ENCODE measurements at places on chromosomes 7 and 10. TPM values are rescaled to one million over a fixed set of nuclear protein-coding genes. Genes with fewer than 3 reads are reported as not detected.

GRCh38 chr10:1049425-1049958 lies 573 bp upstream of the IDI1 start:
- H3K4me1 ChIP-seq = peaks cover 64% of the 10 kb centered on the region

DNA sequence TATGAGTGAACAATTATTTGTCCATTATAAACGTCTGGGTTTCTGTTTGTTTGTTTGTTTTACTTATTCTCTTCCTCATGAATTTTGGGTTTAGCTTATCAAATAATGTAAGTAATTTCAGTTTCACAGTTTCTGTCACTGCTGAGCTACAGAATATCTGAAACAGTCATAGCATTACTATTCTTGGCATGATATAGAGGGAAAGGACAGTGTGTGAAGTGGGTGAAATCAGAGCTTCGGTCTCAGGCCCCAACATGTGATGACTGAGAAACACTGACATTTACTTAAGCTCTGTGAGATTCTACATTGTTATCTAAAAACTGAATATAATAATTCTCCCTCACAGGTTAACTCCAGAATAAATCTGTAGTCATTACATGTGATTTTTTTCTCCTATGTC lies 8.8 kb upstream of the OR6V1 start:
- H3K27ac ChIP-seq = no peak overlapping the region
- no peak for DNase-seq
- peaks cover 12% of the 10 kb centered on the region for H3K27me3 ChIP-seq
- no peaks in the 10 kb centered on the region for H3K4me1 ChIP-seq
- no peak overlapping the region for H3K4me3 ChIP-seq

DNA sequence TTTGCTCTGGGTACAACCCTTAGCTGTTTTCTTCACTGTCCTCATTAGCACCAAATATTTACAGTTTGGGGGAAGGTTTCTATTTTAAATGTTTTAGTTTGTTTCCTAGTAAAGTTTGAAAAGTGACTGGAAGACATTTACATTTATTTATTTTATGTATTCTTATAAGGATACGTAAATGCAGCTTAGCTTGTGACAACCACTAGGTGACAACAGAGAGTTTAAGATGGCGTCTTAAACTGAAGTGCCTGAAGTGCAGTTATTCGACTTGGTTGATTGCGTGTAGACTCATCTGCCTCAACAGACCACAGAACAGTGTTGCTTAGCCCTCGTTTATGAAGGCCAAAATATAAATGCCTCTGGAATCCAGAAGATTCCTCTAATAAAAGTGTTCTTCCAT lies 378.2 kb upstream of the MYO3A start:
- no peaks in the 10 kb centered on the region for H3K4me1 ChIP-seq
- H3K27me3 ChIP-seq = no peaks in the 10 kb centered on the region
- no peak overlapping the region for H3K4me3 ChIP-seq
- no peak for DNase-seq
- no peak overlapping the region for H3K27ac ChIP-seq

GRCh38 chr7:30091491-30091912 lies 43.3 kb upstream of the MTURN start:
- no peaks in the 10 kb centered on the region for H3K4me1 ChIP-seq
- no peak overlapping the region for H3K4me3 ChIP-seq
- DNase-seq = no peak

The RTKN2 gene
- total RNA-seq = 5.1 TPM

- no peaks in the 10 kb centered on the region for H3K27me3 ChIP-seq
- H3K4me1 ChIP-seq = peaks cover 39% of the 10 kb centered on the region
- H3K4me3 ChIP-seq = peak overlapping the region; percentile 90
- DNase-seq = peak; percentile 71
- peak overlapping the region; percentile 95 for H3K27ac ChIP-seq
Measured at GRCh38 chr10:61899997-61900828, 1.3 kb upstream of the ARID5B start.

GRCh38 chr7:35983626-35984025 lies 169.4 kb upstream of the EEPD1 start:
- no peaks in the 10 kb centered on the region for H3K4me1 ChIP-seq
- peaks cover 1% of the 10 kb centered on the region for H3K27me3 ChIP-seq
- no peak overlapping the region for H3K4me3 ChIP-seq
- no peaks in the 10 kb centered on the region for H3K36me3 ChIP-seq

GRCh38 chr7:82234457-82235049 lies 209.0 kb downstream of the CACNA2D1 start:
- H3K4me3 ChIP-seq = no peak overlapping the region
- no peak for DNase-seq
- no peaks in the 10 kb centered on the region for H3K27me3 ChIP-seq
- no peaks in the 10 kb centered on the region for H3K36me3 ChIP-seq
- H3K4me1 ChIP-seq = no peaks in the 10 kb centered on the region

The PAX4 gene
- total RNA-seq = not detected

The KMT2C gene
- 36.6 TPM for total RNA-seq

DNA sequence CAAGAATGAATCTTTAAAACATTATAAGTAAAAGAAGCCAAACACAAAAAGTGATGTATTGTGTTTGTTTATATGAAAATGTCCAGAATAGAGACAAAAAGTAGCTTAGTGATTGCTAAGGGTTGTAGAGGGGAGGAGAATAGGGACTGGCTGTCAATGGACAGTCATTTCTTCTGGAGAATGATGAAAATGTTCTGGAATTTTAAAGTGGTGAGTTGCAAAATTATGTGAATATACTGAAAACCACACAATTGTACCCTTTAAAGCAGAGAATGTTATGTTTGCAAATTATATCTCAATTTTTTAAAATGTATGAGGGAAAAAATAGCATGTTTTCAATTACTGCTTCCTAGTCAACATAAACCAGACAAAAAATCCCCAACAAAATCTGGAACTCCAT lies 174.2 kb downstream of the KMT2E start:
- no peaks in the 10 kb centered on the region for H3K36me3 ChIP-seq
- no peak for DNase-seq
- no peak overlapping the region for H3K27ac ChIP-seq
- H3K27me3 ChIP-seq = no peaks in the 10 kb centered on the region
- H3K4me1 ChIP-seq = peaks cover 18% of the 10 kb centered on the region

The PON3 gene
- not detected for total RNA-seq

- H3K27ac ChIP-seq = no peak overlapping the region
- no peaks in the 10 kb centered on the region for H3K27me3 ChIP-seq
- H3K36me3 ChIP-seq = no peaks in the 10 kb centered on the region
- no peaks in the 10 kb centered on the region for H3K4me1 ChIP-seq
- DNase-seq = no peak
- no peak overlapping the region for H3K4me3 ChIP-seq
Measured at GRCh38 chr7:124702385-124702784, 63.2 kb downstream of the GPR37 start.

GRCh38 chr10:16909961-16910792 lies 93.0 kb upstream of the RSU1 start:
- no peaks in the 10 kb centered on the region for H3K27me3 ChIP-seq
- H3K36me3 ChIP-seq = peaks cover 7% of the 10 kb centered on the region
- H3K4me1 ChIP-seq = no peaks in the 10 kb centered on the region
- H3K27ac ChIP-seq = no peak overlapping the region
- no peak overlapping the region for H3K4me3 ChIP-seq

DNA sequence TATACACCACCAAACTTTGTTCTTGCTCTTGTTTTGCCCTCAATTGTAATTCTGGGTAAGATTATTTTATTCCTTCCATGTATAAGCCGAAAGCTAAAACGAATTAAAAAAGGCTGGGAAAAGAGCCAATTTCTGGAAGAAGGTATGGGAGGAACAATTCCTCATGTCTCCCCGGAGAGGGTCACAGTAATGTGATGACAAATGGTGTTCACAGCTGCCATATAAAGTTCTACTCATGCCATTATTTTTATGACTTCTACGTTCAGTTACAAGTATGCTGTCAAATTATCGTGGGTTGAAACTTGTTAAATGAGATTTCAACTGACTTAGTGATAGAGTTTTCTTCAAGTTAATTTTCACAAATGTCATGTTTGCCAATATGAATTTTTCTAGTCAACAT lies 12.5 kb upstream of the CFAP69 start:
- DNase-seq = no peak
- H3K36me3 ChIP-seq = no peaks in the 10 kb centered on the region
- peaks cover 9% of the 10 kb centered on the region for H3K27me3 ChIP-seq
- no peaks in the 10 kb centered on the region for H3K4me1 ChIP-seq
- no peak overlapping the region for H3K4me3 ChIP-seq

- DNase-seq = peak; percentile 7
- peaks cover 14% of the 10 kb centered on the region for H3K4me1 ChIP-seq
- no peaks in the 10 kb centered on the region for H3K27me3 ChIP-seq
- no peak overlapping the region for H3K4me3 ChIP-seq
- H3K36me3 ChIP-seq = peaks cover 16% of the 10 kb centered on the region
- H3K27ac ChIP-seq = no peak overlapping the region
Measured at GRCh38 chr7:2732959-2733584, 45.1 kb downstream of the AMZ1 start.

The GRIFIN gene
- not detected for total RNA-seq

DNA sequence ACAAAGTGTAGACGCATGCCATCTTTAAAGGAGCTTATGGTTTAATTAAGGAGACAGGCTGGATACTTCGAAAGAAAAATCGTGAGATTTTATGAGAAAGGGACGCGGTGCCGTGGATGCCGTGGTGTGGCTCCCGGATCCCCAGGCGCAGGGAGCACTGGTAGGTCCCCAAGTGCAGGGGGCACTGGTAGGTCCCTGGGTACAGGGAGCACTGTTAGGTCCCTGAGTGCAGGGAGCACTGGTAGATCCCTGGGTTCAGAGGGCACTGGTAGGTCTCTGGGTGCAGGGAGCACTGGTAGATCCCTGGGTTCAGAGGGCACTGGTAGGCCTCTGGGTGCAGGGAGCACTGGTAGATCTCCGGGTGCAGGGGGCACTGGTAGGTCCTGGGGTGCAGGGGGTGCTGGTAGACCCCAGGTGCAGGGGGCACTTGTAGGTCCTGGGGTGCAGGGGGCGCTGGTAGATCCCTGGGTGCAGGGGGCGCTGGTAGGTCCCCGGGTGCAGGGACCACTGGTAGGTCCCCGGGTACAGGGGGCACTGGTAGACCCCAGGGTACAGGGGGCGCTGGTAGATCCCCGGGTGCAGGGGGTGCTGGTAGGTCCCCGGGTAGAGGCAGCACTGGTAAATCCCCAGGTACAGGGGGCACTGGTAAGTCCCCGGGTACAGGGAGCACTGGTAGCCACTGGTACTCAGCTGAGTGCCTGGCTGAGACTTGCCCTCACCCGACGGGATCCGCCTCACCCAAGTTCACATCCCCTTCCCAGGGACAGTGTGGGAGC lies 14.1 kb downstream of the PRKAG2 start:
- no peaks in the 10 kb centered on the region for H3K4me1 ChIP-seq
- no peaks in the 10 kb centered on the region for H3K27me3 ChIP-seq
- H3K4me3 ChIP-seq = no peak overlapping the region
- DNase-seq = no peak
- H3K27ac ChIP-seq = no peak overlapping the region

DNA sequence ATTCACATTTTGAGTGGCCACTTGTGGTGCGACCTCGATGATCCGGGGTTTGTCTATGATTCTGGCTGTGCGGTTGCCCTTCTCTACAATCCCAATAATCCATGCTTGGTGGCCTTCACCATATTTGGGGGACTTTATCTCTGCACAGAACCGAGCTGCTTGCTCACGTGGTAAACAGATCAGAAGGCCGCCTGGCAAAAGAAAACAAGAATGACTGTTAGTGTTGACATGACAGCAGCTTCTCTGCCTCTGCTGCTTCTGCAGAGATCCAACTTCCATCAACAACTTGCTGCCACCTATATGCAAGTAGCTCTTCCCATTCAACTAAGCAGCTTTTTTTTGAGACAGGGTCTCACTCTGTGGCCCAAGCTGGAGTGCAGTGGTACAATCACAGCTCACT lies 19.3 kb upstream of the PHYH start:
- no peaks in the 10 kb centered on the region for H3K27me3 ChIP-seq
- H3K27ac ChIP-seq = no peak overlapping the region
- no peak overlapping the region for H3K4me3 ChIP-seq

- no peaks in the 10 kb centered on the region for H3K27me3 ChIP-seq
- peaks cover 36% of the 10 kb centered on the region for H3K4me1 ChIP-seq
- DNase-seq = no peak
- peak overlapping the region; percentile 91 for H3K4me3 ChIP-seq
Measured at GRCh38 chr7:87151729-87152111, 533 bp upstream of the DMTF1 start.

DNA sequence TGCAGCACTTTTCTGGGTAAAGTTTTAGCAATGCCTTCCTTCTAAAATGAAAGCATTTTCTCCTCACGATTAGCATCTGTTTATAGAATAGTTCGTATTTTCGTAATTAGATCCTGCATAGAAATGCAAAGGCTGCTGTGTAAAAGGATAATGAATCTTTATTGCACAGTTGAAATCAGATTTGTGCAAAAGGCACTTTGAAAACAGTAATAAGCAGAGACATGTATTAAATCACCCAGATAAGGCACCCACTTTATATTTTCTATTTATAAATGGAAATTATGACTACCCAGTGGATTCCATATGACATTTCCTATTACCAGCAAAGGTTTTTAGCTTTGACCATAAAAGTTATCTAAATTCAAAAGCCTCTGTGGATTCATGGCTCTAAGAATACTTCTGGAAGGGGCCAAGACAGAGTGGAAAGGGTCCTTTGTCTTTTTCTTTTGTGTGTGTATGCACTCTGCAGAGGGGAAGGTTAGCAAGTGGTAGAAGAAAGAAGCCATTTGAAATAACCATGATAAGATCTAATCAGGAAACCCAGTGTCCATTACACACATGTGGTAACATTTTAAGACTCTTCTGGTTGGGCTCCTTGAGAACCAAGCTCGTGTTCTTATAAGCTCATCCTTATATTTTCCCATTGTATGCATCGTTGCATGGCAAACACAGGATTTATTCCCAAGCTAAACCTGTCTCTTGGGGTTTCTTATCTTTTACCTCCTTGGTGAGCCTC lies 612.1 kb downstream of the AUTS2 start:
- DNase-seq = no peak
- H3K36me3 ChIP-seq = no peaks in the 10 kb centered on the region
- no peak overlapping the region for H3K27ac ChIP-seq
- no peaks in the 10 kb centered on the region for H3K4me1 ChIP-seq
- no peak overlapping the region for H3K4me3 ChIP-seq

The TAS2R4 gene
- total RNA-seq = 0.62 TPM

DNA sequence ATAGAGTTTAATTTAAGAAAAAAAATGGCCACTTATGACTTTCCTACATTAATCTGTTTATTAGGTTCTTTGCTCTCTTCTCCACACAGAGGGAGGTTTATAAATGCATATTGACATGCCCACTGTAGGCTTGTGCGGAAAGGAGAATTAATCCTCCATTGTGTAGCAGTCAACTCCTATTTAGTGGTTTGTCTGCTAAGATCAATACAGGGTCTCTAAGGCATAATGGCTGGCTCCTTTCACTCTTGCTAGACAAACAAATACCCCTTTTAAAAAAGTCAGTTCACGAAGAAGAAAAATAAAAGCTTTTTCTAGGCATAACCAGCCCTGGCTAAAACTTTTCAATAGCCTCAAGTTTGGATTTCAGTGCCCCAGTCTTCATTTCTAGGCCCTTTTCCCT lies 141.6 kb downstream of the TSPAN12 start:
- no peaks in the 10 kb centered on the region for H3K4me1 ChIP-seq
- H3K27ac ChIP-seq = no peak overlapping the region
- H3K36me3 ChIP-seq = no peaks in the 10 kb centered on the region
- DNase-seq = no peak
